ENCODE measurements at places on chromosomes 7 and 10.
A peak's percentile ranks its signal among the peaks of the same experiment; 100 is the strongest.

DNA sequence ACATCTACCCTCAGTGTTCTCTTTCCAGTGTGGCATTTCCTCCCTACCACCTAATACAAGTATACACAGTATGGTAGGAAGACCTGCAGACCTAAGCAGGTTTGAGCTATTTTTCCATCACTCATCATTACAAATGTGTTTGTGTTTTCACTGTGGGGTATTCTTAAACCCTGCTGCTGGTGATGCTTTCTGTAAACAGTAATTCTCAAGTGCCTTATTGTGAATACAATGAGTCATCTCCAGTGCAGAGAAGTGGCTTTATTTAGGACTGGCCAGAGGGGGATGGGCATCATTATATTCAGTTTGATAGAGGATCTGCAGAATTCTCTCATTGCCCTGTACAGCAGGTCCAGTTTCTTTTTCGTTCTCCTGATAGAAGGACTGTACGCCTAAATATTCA lies 63.7 kb downstream of the GRM8 start:
- DNase-seq: no peak

- DNase-seq: no peak
Measured at GRCh38 chr10:92839191-92840085, 8.9 kb upstream of the EXOC6 start.

DNA sequence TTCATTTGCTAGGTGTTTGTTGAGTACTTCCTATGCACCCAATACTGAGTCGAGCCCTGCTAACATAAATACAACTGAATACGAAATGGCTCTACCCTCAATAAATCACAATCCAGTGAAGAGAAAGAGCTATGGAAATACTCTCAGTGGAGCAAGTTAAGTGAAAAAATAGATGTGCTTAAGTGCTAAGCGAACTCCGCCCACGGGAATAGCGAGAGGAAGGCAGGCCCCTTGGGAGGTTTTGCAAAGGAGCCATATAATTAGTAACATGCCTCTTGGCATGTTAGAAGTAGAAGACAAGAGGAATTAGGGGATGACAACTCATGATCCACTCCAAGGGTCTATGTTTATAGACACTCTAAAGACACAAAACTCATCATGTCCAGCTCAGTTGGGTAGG lies 42.8 kb upstream of the TSPAN33 start:
- no peak for DNase-seq

DNA sequence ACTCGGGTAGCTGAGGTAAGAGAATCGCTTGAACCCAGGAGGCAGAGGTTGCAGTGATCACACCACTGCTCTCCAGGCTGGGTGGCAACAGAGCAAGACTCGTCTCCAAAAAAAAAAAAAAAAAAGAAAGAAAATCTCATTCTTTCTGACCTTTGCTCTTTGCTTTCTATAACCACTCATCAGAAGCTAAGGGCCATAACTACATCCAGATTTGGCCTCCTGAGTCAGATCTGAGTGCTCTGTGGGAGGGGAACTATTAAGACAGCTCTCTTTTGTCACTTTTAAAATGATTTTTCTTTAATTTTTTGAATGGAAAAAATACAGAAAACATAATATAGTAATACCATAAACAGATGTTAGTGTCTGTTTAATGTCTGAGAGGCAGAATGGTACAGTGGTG lies 210.1 kb downstream of the KIAA1217 start:
- no peak for DNase-seq

GRCh38 chr10:99621454-99622251 lies 1.4 kb upstream of the SLC25A28 start:
- DNase-seq: no peak

DNA sequence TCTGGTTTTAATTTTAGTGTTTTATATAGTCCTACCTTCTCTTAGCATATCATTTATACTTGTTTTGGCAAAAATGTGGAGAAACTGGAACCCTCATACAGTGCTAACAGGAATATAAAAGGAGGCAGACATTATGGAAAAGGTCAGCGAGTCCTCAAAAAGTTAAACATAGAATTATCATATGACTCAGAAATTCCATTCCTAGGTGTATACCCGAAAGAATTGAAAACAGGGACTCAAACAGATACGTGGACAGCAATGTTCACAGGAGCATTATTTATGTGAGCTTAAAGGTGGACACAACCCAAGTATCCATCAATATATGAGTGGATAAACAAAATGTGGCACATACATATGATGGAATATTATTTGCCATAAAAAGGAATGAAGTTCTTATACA lies 51.5 kb downstream of the VAX1 start:
- DNase-seq: no peak

DNA sequence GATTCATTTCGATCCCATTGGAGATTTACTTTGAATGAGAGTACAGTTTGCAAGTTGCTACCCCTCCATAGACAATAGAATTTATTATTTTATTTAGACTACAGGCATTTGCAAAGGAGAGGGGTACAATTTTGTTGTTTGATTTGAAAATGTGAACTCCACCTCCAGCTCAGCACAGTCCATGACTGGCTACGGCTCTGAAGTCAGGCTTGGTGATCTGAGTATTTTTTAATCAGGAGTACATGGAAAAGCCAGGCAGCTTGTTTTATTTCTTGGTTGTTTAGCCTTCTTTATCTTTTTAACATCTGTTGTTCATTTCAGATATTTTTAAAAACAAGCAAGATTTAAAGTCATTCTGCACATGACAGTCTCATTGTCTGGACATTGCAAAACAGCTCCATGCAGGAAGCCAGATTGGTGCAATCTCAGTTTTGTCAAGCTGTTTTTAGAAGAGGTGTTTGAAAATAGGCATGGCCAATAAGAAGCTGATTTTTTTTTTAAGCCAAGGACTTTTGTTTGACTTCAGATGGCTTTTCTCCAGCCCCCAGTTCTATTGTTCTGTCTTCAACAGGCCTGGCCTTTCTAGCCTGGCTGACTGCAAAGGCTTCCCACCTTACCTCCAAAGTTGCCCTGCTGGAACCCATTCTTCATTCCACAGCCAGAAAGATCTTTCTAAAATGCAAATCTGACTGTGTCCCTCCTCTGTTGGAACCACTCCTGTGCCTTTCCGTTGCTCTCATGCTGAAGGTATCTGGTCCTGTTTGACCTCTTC lies 12.2 kb downstream of the PLXDC2 start:
- DNase-seq: no peak

DNA sequence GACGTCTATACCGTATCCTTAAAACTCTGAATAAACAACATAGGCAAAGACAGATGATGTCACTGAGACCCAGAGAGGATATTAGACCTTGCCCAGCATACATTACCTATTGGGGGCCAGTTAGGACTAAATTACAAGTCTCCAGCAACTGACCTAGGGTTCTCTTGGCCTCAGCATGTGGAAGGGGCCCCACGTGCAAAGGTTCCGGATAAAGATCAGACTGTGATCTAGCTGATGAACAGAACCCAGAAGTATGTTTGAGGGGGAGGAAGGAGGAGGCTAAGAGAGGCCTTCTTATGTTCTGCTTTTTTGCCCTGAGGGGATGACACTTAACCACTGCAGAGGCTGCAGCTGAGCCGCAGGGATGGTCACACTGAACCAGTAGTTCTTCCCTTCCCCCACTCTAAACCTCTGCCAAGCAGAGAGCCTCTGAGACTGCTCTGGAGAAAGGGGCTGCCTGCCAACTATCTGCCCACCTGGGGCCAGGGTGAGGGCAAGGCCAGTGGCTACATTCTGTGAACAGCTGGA lies 24.0 kb upstream of the KMT2C start:
- DNase-seq: no peak

GRCh38 chr7:93365341-93365740 lies 133.2 kb downstream of the VPS50 start:
- DNase-seq: no peak

GRCh38 chr10:27030060-27030459 lies 70.2 kb downstream of the ANKRD26 start:
- no peak for DNase-seq

DNA sequence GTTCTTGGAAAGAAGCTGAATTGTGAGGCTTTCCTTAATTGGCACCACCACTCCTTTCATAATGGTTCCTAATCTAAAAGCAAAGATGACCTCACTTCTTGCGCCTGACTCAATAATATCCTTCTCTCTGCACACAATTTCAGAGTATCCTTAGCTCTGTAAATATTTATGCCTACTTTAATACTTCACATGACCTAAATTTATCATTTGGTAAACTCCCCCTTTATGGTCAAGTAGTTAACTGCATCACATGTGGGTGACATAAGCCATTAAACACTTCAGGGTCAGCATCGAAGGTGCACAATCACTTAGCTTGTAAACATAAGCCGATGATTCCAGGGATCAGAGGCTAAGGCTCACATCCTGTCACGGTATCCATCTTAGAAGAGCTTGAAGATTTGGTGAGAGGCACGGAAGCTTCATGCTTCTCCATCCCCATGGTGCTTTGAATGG lies 7.3 kb upstream of the RHOBTB1 start:
- DNase-seq: no peak

DNA sequence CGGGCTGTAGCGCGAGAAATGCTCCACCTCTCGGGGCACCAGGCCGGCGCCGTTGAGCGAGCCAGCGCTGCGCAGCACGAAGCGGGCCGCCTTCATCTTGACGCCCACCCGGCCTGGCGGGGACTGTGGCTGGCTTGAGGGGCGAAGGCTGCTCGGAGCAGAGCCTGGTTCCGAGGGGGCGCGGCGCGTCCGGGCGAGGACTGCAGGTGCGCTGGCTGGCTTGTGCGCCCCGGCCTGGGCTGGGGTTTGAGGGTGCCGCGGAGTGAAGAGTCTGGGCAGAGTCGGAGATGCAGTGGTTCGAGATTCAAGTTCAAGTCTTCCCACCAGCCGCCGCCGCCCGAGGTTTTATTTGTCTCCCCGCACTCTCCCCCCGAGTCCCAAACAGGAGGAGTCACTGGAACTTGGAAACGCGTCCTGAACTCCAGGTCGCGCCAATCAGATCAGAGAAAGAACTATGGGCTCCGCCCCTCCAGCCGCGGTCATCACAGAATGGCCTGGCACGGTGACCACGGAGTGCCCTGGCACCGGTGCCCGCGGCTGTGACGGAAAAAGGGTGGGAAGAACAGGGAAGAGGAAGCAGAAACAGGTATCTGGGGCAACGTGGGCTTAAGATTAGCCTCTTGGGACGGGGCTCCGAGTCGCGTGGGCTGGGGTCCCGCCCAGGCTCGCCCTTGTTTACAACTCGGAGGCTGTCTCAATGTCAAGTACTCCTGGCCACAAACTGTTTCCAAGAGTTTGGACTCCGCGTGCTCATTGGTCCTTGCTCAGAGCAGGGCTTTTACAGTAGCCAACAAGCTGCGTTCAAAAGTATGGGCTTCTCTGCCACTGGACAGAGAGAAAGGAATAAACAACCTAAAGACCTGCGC lies at the start of gene PDK4:
Gene PDK4, minus strand, starts transcription at position 319 of the 866 bp plus-strand sequence. Its CDS starts 223 bp downstream, at position 96.
- DNase-seq: peak; percentile 88

DNA sequence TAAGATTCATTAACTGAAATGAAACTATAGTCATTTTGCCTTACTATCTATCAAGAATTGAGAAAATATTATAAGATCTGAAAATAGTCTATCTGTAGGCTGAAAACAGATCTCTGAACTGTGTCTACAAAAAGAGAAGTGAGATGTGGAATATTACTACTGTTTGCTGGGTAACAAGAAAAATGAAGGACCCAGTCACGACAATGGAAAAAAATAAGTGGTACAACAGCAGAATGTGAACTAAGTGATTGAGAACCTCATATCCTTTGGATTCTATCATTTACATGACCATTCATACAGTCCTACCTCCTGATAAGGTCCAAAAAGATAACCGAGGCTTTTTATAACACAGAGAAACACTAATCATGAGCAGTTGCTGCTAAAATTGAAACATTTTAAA lies 94.3 kb downstream of the UBE2H start:
- DNase-seq: no peak

- no peak for DNase-seq
Measured at GRCh38 chr10:79245539-79246208, 101.6 kb upstream of the PPIF start.

GRCh38 chr7:121306565-121306964 lies 22.2 kb upstream of the WNT16 start:
- DNase-seq: no peak

DNA sequence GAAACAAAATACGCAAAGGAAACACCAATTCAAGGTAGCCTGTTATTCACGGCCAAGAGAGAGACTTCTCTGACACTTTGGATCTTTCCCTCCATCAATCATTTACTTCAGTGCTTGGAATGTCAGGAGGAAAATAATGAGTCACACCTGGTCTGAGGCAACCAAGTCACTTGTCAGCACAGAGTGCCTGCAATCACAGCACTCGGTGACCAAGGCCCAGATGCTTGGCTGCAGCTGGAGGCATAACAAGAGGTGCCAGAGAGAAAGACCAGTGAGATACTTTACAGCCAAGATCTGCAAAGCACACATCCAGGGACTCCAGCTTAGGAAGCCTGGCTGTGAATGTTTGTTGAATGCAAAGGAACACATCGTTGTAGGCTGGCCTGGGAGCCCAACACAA lies 33.9 kb downstream of the ASB13 start:
- peak; percentile 34 for DNase-seq

DNA sequence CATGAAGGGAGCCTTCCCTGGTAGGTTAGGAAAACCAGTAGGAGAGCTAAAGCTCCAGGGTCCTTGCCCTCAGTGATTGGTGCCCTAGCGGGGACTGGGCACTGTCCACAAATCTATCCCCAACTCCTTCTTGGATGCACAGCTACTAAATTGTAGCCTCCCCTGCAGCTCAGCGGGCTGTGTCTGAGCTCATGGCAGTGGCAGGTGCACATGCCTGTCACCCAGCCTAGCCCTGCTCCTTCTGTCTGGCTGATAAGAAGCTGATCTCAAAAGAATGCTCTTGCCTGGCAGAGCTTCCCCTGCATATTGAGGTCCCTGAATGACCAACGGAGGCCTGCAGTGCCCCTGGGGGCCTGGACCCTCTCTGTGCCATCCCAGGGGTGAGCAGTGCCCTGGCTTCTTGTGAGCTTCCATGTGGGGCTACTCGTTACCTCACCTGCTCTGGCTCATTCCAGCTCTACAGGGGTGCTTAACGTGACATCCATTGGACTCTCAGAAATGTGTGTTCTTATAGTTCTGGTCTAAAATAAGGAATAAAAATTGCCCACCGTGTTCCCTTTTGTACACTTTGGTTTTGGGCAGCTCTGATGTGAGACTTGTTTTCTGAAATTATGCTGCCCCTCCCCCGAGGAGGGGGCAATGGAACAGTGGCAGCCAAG lies 59.8 kb upstream of the ANTXRL start:
- DNase-seq: peak; percentile 64

DNA sequence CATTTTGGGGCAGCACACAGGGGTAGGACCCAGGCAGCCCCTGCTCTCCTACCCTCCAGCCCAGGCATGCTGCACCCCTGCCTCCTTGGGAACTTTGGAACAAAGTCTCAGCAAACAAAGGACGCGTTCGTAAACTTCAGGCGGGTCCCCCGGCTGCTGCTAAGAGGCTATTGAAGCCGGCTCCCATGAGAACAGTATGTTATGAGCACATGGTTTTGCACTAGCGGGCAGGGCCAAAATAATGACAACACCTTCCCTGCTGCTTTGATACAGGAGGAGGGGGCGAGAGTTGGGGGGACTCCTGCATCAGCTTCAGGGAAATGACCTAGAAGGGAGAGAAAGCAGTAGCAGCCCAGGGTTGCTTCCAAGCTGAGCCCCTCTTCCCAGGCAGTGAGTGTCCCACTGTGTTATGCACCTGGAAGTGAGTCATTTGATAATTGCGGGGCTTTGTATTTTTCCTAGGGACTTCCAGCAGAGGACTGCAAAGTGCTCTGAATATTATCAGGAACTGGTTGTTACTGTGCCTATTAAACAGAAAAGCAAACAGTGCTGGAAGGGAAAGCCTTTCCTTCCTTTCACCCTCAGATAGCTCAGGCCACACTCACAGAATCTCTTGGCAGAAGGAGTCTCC lies 6.9 kb downstream of the ITPRIP start:
- peak; percentile 62 for DNase-seq

- DNase-seq: no peak
Measured at GRCh38 chr10:71734797-71735196, 15.2 kb upstream of the C10orf105 start.

GRCh38 chr10:30820261-30820991 lies 190.9 kb upstream of the LYZL2 start:
- no peak for DNase-seq
